ENCODE measurements at places on chromosomes 11 and 22.

DNA sequence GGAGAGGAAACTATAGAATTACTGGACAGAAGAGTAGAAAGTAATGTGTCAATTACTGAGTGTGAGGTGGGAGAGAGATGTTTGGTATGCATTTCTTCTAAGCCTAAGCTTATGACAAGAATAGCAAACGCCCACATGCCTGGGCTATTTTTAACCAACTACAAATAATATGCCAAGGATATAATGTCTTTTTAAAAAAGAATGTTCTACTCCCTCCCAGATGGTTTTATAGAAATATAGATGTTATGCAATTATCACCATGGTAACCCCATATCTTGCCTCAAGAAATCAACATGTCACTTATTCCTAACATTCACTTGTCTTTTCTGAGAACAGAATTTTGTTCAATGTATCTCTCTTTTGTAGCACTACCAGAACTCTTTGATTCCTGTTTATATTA is 996.7 kb upstream of the CHORDC1 start:
- DNase-seq = no peak

DNA sequence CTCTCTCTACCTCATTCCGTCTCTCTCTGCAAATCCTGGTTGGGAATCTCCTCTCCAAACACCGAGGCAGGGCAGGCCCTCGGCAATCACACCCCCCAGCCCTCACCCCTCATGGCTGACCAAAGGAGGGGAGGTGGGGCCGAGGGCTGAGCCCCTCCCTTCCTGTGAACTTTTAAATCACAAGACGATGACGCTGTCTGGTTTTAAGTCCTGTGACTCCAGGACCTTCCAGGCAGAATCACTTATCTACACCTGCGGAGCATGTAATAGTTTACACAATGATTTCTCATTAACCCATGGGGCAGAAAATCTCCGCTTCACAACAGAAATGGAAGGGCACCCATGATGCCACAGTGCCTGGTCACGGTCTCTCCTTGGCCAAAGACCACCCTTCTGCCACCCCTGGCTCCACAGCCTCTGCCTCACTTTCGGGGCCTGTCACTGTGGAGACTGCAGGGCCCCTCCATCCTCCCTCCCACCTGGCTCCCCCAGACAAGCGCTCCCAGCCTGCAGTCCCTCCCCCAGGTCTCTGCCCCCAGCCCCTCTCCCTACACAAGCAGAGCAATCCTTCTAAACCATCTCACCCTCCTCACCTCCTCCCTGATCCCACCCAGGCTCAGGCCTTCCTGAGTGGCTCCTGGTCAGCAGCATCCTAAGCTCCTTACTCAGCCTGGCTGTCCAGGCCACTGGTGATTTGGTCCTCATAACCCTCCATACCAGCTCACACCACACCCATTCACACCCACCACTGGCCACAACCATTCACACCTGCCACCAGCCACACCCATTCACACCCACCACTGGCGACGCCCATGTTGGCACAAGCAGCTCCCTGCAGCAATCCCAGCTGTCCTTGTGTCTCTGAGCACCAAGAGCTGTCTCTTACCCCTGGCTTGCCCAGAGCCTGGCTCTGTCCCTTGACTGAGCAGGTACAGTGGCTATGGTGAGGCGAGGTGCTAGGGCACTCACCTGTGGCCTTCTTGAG is 30.7 kb upstream of the ARFGAP3 start:
- no peak for DNase-seq

DNA sequence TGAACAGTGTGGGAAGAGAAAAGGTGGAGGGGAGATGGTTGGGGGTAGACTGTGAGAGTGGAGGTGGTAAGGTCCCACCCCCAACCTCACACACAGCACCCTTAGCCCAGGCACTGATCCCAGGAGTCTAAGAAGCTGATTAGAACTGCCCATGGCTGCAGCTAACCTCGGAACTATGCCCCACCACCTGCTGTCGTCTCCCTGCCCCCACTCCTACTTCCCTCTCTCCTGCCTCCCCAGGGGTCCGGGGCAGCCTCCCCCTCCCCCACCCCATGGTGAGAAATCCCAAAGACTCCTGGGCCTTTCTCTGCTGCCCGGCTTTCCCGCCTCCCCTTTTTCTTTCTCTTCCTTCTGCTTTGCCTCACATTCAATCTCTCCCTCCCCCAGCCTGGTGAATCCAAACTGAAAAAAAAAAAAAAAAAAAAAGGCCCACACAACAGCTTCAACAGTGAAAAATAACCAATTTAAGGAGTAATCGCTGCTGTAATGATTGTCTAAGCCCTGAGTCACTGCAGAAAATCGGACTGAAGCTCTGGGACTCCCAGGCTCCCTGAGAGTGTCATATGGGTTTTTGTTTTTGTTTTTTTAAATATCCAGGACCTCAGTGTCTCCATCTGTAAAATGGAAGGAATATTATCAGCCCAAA is 9.6 kb upstream of the TP53I11 start:
- DNase-seq = no peak

GRCh38 chr11:96384156-96384555 is 5.6 kb downstream of the CCDC82 start:
- no peak for DNase-seq

- DNase-seq = no peak
Measured at GRCh38 chr11:92123540-92123939, 101.1 kb upstream of the FAT3 start.

DNA sequence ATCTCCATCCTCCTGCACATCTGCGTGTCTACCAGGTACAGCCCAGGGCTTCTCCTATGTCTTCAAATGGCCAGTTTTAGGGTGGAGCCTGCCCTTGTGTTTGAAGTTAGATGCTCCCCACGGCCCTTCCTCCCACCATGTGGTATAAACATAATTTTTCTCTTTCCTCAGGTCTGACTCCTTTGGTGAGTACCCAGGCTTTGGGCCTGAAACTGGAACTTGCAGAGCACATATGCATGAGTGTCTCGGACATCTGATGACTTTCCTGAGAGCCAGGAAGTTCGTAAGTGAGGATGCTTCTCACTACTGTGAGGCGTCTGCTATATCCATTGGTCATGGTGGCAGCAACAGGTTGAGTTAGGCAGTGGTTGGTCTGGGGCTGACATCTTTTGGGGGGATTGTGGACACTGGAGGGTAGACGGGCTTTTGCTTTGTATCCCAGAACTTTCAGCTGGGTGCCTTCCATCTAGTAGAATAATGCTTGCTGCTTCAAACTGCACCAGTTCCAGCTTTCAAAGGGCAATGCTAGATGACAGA is 16.2 kb downstream of the CSRP3 start:
- no peak for DNase-seq
